ENCODE measurements at places on chromosomes 4 and X. TPM values are rescaled to one million over a fixed set of nuclear protein-coding genes. Genes with fewer than 3 reads are reported as not detected.

SAGE1 gene
- not detected for polyA plus RNA-seq

TRIM75 gene
- not detected for polyA plus RNA-seq

MAOA gene
- 0.27 TPM for polyA plus RNA-seq

TMPRSS11A gene
- not detected for polyA plus RNA-seq

C1QTNF7 gene
- 1.0 TPM for polyA plus RNA-seq

NPY2R gene
- not detected for polyA plus RNA-seq

EVC2 gene
- 6.5 TPM for polyA plus RNA-seq

GRCh38 chr4:114535725-114536124, 62.9 kb upstream of the UGT8 start:
- no peak for DNase-seq

- no peak for DNase-seq
These were observed 43.8 kb upstream of the ARHGAP24 start for GRCh38 chr4:85431156-85431555.

GRCh38 chr4:56681158-56681852, at the start of gene HOPX:
Gene HOPX, minus strand, starts transcription at chr4:56681296. Its CDS starts 23,480 bp downstream, at chr4:56657816.
- DNase-seq: no peak

- peak; percentile 69 for DNase-seq
These were observed 105.0 kb downstream of the TBL1X start for GRCh38 chrX:9569876-9570301.

DNA sequence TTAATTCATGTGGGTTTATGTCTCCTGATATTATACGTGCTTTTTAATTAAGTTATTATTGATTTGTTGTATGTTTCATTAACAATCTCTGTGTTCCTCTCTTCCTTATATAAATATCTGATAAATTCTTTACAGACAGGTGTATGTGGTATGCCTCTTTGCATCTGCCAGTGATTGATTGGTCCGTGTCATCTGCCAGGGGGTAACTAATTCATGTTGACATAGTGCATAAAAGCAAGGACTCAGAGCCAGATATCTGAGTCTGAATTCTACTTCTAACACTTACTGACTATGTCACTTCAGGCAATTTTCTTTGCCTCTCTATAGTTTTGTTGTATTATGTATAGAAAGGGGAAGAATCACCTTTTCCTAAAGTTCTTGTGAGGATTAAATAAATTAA, 5.2 kb upstream of the AMBN start:
- DNase-seq: no peak

DNA sequence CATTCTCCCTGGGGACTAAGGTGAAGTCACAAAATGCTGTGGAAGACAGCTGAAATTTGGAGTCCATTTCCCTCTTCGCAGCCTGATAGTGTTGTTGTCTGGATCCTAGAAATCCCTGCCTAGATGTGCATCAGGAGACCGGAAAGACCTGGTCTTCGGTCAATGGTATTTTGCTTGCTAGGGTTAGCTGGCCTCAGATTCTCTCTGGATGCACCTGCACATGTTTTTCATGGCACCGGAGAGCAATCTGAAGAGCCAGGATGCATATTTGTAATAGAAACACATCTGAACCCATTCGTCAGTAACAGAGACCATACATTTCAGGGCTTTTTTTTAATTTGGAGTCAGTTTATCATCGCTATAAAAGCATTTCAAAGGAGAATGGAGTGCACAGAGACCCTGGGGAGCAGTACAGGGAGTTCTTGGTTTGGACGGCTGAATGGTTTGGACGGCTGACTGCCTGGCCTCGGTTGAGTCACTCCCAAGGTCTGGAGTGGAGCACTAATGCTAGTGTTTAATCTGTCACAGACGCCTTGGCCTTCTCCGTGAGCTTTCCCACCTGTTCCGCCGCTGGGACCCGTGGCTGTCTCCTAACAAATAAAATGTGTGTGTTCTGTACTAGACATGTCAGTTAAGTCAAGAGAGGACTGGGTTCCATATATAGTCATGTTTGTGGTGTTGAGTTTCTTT, 7.5 kb upstream of the PDLIM3 start:
- peak; percentile 91 for DNase-seq

- no peak for DNase-seq
These were observed 149.2 kb upstream of the ANKRD50 start for GRCh38 chr4:124861761-124862160.

DNA sequence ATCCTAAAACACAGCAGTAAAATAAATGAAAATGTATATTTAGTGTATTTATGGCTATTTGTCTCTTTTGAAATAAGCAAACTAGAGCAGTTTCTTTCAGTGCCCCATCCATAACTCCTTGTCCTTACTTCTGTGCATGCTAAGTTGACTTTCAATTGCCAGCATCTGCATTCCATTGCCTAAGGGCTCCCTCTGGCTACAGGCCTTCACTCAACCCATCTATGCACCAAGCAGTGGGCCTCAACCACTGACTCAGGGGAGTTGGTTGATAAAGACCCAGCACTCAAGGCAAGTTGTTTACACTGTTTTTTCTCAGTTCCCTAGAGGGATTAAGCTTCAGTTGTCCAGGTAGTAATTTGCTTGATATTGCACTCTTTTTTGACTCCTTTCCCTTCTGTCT, 265.7 kb downstream of the IQCM start:
- peak; percentile 7 for DNase-seq

DNA sequence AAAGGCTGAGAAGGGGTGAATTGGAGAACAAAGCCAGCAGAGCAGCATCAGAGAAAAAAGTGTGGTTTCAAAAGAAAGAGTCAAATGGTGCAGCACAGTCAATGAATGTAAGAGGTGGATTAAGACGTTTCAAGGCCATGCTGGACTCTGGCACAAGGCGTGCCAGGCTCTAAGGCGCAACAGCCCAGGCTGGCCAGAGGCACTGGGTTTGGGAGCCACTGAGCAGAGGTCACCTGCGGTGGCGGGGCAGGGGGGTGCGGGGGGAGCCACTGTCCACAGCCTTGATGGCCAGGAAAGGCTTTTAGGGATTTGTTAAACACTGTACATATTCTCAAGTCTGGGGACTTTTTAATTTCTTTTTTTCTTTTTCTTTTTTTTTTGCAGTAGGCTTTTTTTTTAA, 222.5 kb upstream of the FAT1 start:
- DNase-seq: no peak

DNA sequence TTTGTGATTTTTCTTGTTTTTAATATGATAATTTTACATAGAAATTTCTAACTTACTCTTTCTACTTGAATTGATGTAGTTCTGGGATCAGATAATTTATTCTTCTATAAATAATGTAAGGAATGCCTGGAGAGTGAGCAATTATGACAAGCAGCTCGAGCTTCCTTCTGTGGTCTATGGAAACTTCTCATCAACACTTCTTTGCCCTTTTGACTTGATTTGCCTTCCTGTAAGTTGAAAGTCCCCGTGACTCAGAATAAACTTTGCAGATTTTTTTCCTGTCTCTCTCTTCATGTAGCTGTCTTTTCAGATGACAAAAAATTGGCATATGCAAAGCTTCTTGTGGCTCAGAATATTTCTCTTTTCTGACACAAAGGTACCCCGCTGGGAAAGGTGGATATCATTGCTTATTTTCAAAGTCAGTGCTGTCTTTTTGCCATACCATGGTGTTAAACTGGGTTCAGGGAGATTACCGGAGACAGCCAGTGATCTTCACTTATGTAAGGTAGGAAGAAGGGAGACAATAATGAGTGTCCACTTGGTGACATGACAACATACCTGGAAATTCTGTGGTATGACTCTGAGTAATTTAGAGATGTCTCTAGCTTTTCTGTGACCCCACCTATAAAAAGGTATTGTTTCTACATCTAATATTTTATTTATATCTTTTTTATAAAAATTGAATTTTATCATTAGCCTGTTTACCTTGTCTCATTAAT, 278.6 kb upstream of the GNPDA2 start:
- no peak for DNase-seq

GRCh38 chr4:105236202-105236915, 89.7 kb downstream of the TET2 start:
- no peak for DNase-seq

DNA sequence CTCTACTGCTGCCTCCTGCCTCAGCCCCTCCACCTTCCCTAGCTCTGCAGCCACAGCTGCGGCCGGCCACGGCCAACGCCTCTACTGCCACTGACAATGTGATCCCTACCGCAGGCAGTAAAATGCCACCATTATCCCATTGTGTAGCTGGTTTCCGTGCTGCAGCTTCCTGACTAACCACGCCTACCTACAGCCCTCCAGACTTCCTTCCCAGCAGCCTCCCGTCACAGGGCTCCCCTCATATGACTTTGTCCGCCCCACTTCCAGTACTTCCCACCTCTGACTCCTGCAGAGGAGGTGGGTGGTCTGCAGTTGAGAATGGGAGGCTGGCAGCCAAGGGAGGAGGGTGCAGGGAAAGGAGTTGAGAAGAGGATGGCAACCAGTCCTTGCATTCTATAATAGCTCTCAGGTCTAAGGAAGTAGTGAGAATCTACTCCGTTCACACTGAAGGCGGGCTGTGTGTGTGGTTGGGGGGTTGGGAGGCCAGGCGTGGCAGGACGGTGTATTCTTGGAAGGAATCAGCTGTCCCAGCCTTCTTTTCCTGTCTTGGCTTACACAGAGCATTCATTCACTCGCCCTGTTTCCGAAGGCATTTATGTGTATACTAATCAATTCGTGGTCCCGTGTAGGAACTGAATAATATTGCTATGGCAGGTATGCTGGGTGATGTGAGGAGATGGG, 33.1 kb upstream of the USP51 start:
- peak; percentile 11 for DNase-seq

DNA sequence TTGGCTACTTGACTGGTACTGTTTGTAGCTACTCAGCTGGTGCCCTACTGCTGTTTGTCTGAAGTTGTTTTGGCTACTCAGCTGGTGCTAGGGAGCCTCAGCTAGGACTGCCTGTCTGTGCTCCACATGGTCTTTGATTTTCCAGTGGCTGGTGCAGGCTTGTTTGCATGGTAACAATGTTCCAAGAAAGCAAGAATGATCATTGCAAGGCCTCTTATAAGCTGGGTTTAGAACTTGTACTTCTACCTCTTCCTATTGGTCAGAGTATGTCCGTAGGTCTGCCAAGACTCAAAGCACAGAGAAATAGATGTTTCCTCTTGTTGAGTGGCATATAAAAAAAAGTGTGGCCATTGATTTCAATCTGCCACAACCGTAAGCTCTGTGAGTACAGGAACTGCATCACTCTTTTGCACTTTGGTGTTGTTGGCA, 17.6 kb downstream of the NFKB1 start:
- DNase-seq: no peak

- no peak for DNase-seq
These were observed 21.1 kb downstream of the ART3 start for GRCh38 chr4:76095568-76095967.

DNA sequence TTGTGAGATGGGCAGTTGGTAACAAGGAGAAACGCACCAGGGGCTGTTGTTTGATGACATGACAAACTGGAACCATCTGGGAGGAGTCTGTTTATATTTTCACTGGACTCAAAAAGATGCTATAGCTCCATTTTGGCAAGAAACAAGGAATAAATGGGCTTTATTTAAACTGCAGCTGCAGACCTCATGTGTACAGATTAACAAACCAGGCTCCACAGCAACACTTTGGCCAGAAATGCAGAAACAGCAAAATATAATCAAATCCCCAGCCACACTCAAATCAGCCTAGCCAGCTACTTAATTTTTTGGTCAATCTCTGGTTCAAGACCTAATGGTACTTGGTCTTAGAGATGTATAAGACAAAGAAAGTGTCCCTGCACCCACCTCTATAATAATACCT, 52.7 kb downstream of the ASB9 start:
- peak; percentile 91 for DNase-seq

GRCh38 chr4:110108422-110108821, 90.0 kb downstream of the ELOVL6 start:
- no peak for DNase-seq

DNA sequence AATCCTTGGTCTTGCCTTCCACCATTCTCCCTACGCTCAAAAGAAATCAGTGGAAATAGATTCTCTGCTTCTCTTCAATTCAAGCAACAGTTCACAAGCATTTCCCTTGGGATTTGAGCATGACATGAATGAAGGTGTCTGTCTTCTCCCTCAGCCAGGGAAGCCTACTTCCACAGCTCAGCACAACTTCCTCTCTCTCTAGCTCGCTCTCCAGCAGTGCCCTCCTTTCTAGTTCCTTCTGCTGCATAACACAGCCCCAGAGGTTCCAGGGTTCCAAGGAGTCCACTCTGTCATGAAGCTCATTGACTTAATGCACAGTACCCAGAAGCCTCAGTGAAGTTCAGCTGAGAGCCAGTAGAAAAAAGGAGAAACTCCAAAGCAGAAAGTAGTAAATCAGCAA, 81.3 kb downstream of the PLS3 start:
- DNase-seq: peak; percentile 39

- DNase-seq: no peak
These were observed 3.2 kb downstream of the GSX2 start for GRCh38 chr4:54103190-54103574.
